ENCODE measurements at places on chromosomes 1 and 21.

DNA sequence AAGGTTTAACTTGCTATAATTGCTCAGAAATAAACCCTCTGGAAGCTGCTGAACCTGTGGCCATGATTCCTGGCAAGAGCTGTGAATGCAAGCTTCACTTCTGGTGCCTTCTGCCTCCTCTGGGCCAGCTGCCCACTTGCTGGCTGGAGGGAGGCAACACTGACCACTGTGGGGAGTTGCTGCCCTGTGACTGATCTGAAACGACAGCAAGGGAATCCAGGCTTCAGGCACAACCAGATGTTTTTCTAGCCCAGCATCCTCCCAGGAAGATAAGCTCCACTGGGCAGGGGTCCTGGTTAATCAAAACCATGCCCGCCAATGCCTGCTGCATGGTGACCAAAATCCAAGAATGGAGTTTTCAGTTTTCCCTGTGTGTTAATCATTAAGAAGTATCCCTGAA, 180.0 kb upstream of the HMGB4 start:
- no peak for DNase-seq

DNA sequence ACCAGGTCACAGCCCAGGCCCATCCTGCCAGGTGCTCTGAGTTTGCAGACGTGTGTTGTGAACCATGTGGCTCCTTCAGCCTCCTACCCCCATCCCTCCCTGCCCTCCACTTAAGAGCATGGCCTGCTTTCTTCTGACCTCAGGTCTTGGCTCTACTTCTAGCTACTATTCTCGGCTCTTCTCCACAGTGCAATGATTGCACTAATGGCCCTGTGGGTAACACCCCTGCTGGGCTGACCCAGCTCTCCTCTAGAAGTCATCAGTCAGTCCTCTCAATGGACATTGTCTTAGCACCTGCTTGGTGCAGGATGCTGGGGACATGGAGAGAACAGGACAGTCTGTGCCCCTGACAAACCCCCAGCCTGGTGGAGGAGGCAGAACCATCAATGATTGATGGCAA, 22.2 kb upstream of the IFFO2 start:
- DNase-seq, result no peak

- no peak for DNase-seq
Observed at GRCh38 chr1:228416217-228416933, at the start of gene TRIM17. TRIM17 (minus strand) TSS chr1:228416861; CDS start chr1:228415072, 1,789 bp downstream.

GRCh38 chr1:9165396-9165795, 36.5 kb upstream of the GPR157 start:
- no peak for DNase-seq

GRCh38 chr1:151047591-151047924, at the start of gene C1orf56:
C1orf56 (plus strand) TSS chr1:151047751; CDS start chr1:151047848, 97 bp downstream.
- DNase-seq, result peak; percentile 50

GRCh38 chr1:66386712-66387111, 147.2 kb upstream of the SGIP1 start:
- no peak for DNase-seq

DNA sequence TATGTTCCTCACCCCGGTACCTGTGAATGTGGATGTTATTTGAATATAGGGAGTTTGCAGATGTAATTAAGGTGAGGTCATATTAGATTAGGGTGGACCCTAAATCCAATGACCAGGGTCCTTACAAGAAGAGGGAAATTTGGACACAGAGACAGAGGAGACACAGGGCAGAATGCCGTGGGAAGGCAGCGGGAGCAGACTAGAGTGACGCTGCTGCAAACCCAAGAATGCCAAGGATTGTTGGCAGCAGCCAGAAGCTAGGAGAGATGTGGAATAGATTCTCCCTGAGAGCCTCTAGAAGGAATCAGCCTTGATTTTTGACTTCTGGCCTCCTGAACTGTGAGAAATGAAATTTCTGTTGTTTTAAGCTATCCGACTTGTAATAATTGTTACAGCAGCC, 53.6 kb downstream of the SPATA46 start:
- no peak for DNase-seq

DNA sequence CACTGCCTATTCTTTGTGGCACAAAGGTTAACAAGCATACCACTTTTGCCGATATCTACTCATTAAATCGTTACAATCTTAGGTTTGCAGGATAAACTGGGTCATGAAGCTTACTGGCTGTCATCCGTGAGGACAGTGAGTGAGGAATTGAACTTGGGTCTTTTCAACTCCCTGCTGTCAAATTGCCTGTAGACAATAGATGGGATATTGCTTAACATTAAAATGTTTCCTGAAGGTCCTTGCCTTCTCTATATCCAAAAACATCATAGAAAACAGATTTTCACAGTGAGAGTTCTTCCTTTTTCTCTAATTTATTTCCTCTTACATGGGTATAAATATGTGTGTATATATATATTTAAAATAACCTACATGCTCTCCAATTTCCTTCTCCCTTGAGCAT, 257.8 kb downstream of the LMO4 start:
- no peak for DNase-seq

DNA sequence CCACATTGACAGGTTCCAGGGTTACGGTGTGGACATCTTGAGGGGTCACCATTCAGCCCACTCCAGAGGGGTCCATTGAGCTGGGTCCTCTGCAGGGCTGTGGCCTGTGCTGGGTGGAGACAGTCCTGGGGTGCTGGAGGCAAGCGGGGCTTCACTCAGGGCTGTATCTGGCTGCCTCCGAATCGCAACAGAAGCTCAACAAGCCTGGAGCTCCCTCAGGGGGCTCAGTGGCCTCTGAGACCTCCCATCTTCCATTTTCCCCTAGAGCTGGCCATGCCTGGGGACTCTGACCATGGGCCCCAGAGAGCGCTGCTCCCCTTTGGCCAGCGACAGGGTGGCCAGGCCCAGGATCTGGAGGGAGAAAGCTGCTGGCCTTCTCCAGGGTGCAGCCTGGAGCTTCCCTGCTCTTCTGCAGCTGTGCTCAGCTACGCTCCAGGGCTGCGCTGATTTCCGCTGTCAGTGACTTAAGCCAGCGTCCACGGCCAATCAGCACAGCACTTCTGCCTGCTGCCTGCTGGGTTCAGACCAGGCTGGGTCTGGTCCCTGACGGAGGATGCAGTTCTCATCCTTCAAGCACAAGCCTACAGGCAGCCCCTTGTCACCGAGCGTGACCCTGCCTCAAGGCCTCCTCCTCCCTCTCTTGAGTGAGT, 45.0 kb upstream of the ADARB1 start:
- DNase-seq, result no peak

GRCh38 chr1:191162762-191163161, 685.1 kb upstream of the BRINP3 start:
- DNase-seq, result no peak

- DNase-seq, result no peak
Observed at GRCh38 chr1:1169429-1170214, 4.1 kb upstream of the TTLL10 start.

- no peak for DNase-seq
Observed at GRCh38 chr1:88060112-88060673, 623.9 kb upstream of the PKN2 start.

GRCh38 chr1:192610112-192610889, 25.6 kb upstream of the RGS13 start:
- DNase-seq, result no peak

GRCh38 chr1:205791568-205792180, 16.4 kb upstream of the RAB29 start:
- peak; percentile 44 for DNase-seq

DNA sequence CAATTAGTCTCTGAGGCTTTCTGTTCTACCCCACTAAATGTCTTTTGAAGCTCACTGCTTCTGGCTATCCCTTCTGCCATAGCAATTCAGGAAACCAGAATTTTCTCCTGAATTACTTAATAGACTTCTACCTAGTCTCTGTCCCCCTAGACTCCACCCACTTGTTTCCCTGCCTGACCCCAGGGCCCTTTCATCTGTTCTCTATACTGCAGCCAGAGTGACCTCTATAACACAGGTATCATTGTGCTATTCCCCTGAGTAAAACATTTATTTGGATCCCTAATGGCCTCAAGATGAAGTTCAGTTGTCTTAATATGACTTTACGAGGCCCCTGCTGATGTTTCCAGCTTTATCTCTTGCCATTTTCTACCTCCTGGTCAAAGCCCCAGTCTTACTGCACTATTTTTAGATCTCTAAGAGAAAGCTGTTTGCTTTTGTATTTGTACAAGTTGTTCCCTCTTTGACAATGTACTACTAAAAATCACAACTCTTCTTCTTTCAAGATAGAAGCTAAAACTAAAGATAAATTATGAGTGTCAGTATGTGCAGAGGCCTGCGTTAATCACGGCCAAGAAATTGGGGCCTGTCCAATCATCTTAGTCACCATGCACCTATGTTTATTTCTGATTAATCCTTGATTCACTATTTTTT, 54.5 kb downstream of the ATP1B1 start:
- DNase-seq, result no peak

- DNase-seq, result no peak
Observed at GRCh38 chr1:22263359-22263758, 120.5 kb upstream of the WNT4 start.

DNA sequence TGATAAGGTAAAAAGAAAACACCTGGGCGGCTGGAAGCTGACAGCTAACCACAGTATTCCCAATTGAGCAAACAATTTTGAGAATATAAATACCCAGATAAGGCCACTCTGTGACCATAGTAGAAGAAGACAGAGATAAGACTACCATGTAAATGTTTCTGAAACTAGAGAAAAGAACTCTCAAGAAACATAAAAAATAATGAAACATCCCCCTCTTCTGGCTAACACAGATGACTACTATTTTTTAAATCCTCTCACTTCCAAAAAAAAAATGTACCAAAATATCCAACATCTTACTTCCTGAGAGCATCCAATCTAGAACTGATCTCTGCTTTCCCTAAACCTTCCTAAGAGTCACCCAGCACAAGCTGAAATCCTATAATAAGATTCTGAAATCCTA, 125.9 kb downstream of the HFM1 start:
- DNase-seq, result no peak

GRCh38 chr1:235199441-235199840, 38.4 kb upstream of the RBM34 start:
- DNase-seq, result no peak
